ENCODE measurements at places on chromosomes 7 and 10. TPM values are rescaled to one million over a fixed set of nuclear protein-coding genes. Genes with fewer than 3 reads are reported as not detected.

The ZEB1 gene
- total RNA-seq, result 70.4 TPM

- no peak for DNase-seq
These were observed 111.5 kb downstream of the ELAPOR2 start for GRCh38 chr7:86947929-86948328.

DNA sequence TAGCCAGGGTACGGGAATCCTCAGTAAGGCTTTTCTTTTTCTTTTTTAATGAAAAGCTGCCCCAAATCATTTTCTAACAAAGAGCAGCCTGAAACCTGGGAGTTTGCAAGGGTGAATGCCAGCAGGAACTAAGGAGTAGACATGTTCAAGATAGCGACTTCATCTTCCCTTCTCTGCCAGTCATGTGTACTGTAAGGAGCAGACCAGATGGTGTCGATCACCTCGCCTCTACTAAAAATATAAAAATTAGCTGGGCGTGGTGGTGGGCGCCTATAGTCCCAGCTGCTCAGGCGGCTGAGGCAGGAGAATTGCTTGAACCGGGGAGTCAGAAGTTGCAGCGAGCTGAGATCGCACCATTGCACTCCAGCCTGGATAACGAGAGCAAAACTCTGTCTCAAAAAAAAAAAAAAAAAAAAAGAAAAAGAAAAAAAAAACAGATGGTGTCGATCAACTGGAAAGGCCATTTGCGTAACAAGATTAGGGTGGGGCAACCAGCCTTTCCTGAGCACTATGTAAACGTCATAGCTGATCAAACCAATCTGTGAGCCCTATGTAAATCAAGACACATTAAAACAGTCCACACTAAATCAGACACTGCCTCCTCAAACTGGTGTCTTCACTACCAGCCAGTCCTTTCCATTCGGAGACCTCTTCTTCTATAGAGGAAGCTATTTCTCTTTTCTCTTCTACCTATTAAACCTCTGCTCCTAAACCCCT, 33.8 kb downstream of the NOLC1 start:
- DNase-seq, result peak; percentile 3

The TUBAL3 gene
- 0.20 TPM for total RNA-seq

GRCh38 chr7:83936056-83936708, 258.4 kb downstream of the SEMA3A start:
- DNase-seq, result peak; percentile 55

The LOXL4 gene
- 5.0 TPM for total RNA-seq

DNA sequence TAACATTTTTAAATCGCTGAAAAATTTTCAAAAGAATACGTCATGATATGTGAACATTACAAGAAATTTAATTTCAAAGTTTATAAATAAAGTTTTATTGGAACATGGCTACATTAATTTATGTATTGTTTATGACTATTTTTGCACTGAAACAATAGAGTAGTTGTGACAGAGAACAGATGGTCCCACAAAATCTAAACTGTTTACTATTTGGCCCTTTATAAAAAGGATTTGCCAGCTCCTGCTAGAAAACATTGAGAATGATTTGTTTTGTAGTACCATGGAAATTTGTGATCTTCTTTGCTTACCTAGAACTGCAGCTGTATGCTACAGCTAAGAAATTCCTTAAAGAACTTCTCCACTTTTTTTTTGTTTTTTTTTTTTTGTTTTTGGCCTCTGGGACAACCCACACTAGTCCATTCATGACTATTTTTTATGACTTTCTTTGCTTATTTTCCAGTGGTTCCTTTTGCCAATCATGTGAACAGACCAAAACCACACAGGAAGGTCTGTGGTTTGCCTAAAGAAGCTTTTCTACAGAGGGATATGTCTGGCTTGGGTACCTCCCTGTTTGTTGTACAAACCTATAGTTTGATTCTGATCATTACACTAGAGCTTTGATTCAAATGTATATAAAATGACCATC, 55.7 kb downstream of the ST7 start:
- no peak for DNase-seq

- no peak for DNase-seq
These were observed 340.1 kb upstream of the SHH start for GRCh38 chr7:156152390-156152789.

DNA sequence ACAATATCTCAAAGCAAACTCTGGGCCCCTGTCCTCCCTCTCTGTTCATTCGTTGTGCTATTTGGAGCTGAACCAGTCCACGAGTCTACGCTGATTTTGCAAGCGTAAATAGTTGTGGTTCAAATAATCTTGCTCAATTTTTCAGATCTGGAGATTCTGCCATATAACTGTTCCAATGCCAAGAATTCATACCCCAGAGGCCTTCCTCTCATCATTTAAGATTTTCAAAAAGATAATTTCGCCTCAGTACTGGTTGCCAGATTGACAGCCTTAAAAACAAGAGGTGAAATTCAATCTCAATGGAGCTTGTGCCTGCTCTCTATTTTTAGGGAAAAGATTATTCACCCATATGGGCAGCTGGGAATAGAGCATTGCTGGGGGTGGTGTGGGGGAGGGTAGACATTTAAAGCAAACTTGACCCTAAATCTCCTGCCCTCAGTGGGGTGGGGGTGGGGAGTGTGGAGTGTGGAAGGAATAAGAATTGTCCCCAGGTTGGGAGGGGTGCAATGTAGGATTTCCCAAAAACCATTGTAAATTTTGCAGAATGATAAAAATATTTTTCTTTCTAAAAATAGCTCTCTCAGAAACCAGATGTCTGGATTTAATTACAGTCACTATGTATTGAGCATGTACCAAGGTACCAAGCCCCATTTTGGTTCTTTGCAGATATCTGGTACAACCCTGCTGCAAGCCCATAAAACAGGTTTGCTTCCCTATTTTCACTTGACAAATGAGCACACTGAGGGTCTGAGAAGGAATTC, 104.7 kb upstream of the EEPD1 start:
- peak; percentile 85 for DNase-seq

GRCh38 chr10:7121154-7121797, 289.6 kb downstream of the SFMBT2 start:
- DNase-seq, result peak; percentile 32

GRCh38 chr7:36346260-36346831, 43.3 kb upstream of the ANLN start:
- DNase-seq, result no peak
